ENCODE measurements at places on chromosomes 7 and 10. TPM values are rescaled to one million over a fixed set of nuclear protein-coding genes. Genes with fewer than 3 reads are reported as not detected.
A peak's percentile ranks its signal among the peaks of the same experiment; 100 is the strongest.

DNA sequence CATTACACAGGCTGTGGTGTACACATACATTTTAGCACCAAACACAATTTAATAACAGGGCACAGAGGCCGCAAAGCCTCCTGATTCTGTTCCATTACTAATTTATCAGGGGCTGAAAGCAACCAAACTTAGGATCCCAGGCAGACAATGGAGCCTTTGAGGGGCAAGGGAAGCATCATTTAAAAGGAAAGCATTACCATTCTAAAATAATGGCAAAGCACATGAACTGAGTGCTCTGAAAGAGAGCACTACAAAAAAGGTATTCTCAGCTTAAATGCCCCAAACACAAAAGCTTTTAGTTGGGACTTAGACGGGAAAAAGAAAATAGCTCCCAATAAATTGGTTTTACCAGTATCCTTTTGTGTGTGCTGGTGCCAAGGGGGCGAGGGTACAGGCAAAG, 282.0 kb upstream of the ETV1 start:
- DNase-seq: no peak

GRCh38 chr10:89309156-89310055, 7.6 kb downstream of the IFIT2 start:
- DNase-seq: no peak

Gene FXYD4
- not detected for total RNA-seq

Gene HOXA6
- 2.0 TPM for total RNA-seq

Gene OR2A1
- not detected for total RNA-seq

DNA sequence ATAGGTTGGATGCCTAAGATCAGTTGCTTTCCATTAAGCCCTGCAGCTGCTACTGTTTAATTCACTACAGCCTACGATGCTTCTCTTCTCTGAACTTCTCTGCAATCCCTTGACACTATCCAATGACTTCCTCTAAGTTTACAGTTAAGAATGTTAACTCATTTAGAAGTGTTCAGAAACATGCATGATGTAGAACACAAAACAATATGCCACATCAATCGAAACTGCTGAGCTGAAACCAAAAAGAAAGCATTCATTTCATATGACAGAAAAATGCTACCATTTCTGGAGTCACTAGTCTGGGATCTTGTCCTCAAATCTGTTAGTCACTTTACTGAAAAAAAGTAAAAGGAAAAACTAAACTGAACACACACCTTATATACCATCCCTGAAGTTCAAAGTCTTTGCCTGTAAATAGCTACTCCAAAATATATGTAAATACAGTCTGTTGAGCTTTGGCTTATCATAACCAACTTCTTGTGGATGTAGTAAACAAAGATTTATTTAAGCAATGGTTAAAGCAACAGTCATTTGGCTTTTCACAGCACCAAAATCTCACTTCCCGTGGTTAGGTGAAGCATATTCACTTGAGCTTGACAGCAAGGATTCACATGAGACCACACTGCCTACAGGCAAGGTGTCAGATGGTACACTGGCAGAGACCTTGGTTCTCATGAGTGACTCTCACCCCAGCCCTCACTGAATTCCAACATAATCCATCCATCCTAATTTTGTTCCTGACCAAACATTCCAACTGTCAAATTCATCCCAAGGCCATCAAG, 187.0 kb downstream of the PPP1R17 start:
- DNase-seq: no peak

DNA sequence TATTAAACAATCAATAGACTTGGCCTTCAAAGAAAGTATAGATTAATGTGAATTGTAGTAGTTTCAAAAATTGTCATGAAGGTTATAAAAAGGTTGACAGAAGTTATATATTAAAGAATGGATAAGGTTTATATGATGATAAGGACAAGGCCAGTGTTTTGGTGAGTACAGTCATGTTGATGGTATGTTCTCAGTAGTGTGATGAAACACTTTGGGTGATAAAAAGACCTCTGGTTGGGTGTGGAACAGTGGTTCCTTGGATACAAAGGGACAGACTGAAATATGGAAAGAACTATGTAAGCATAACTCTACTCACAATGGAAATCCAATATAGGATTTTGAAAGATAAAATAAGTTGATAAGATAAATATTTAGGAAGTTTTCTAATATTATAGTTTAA, 866.3 kb downstream of the ANKRD7 start:
- peak; percentile 4 for DNase-seq

DNA sequence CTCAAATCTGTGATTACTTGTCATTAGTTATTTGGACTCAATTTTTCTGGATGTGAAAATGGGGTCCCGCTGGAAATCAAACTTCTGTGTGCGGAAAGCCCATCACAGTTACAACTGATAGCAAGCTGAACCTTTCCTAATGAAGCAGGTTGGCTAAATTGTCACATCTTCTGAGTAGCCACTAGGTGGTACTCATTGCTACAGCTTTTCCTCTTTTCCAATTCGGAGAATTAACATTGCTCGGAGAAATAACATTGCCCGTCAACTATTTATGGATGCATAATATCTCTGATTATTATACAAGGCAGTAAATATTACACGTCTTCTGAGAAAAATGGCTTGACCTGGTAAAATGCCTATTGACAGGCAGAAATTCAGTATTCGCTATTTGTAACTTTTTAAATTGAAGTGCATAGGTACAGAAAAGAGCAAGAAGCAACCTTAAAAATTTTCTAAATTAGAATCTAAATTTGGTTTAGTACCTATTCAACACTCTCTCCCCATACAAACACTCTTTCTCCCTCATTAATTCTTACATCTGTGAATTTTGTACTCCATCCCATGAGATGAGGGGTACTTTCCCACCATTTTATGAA, 17.3 kb upstream of the BLOC1S2 start:
- peak; percentile 14 for DNase-seq

DNA sequence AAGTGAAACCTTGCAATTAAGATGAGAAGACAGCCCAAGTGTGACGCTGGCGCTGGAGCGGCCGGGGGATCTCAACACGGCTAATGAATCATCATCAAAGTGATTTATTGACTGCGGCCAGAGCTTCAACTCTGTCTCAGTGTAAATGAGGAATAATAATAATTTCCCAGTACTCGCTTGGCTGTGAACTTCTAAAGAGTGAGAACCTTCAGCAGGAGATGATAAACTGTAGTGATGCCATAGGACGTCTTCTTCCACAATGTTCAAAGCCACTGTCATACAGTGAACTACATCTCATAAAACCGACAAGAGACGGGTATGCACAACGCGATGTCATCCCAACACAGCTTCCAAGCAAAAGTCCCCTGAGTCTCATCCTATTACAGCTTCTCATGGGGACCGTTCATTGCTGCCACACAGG, 123.6 kb upstream of the NOBOX start:
- no peak for DNase-seq

DNA sequence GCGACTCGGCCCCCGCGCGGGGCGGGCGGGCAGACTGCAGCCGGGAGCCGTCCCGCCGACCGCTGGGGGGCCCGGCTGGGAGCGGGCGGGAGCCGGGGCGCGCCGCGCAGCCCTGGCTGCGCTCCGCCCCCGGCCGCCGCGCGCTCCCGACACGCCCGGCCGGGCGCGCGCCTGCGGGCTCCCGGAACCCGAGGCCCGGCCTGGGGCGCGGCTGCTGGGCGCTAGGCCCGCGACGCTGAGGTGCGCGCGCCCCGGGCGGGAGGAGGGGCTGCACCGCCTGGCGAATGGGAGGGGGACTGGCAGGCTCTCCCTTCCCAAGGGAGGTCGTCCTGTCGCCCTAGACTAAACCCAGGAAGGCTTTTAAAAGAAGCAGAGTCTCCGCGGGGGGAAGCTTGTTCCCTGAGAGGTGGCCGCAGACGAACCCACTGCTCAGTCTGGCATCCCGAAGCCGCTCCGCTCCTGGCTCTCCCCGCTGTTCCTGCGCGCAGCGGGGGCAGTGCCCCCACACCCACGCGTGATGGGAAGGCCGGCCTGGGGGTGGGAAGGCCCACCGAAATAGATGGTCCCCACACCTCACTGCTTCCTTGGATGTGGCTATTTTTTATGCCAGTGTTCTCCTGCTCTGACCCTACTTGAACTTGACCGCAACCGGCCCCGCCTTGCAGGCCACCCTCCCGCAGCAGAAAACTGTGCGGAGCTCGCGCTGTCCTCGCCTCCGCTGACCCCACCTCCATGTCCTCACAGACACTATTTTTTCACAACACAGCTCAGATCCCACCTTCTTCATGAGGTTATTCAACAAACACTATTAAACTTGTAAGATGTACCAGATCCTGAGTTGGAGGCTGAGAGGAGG, at the start of gene VOPP1:
TSS of gene VOPP1 (minus strand) at position 125 of the 856 bp plus-strand sequence. CDS start 178 bp downstream, outside the sequence.
- peak; percentile 51 for DNase-seq

Gene GHITM
- 389 TPM for total RNA-seq

Gene TUBB8
- not detected for total RNA-seq

DNA sequence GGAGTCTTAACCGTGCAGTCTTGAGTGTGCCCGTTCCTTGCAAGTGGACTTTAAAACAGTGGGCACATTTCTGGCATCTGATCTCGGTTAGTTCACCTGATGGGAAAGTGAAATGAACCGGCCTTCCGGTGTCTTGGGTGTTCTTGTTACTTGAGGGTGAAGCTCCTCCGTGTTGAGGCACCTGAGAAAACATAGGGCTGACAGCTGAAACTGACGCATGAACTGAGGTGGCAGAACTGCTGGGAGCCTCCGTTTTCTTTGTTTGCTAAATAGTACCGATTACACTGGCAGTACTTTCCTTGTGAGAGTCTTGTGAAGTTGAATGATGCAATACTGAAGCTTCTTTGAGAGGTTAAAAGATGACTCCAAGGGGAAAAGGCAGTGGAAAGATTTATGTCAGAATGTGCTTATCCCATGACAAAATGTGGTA, 62.8 kb upstream of the SAMD8 start:
- DNase-seq: no peak

DNA sequence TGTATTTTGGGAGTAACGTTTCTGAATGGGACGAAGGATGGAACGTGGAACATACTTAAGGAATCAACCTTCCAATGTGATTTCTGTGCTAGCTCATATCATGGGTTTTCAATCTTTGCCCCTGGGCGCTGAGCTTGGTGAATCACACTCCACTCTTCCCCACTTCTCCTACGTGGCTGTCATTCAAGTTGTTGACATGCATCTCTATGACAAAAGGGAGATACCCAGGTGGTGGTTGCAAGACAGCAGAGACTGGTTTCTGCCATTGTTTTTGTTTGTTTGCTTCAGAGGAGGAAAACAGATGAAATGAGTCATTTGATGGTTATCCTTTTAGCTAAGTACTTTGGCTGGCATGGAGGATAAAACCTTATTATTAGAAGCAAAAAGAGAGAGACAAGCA, 573.9 kb downstream of the GATA3 start:
- peak; percentile 41 for DNase-seq

DNA sequence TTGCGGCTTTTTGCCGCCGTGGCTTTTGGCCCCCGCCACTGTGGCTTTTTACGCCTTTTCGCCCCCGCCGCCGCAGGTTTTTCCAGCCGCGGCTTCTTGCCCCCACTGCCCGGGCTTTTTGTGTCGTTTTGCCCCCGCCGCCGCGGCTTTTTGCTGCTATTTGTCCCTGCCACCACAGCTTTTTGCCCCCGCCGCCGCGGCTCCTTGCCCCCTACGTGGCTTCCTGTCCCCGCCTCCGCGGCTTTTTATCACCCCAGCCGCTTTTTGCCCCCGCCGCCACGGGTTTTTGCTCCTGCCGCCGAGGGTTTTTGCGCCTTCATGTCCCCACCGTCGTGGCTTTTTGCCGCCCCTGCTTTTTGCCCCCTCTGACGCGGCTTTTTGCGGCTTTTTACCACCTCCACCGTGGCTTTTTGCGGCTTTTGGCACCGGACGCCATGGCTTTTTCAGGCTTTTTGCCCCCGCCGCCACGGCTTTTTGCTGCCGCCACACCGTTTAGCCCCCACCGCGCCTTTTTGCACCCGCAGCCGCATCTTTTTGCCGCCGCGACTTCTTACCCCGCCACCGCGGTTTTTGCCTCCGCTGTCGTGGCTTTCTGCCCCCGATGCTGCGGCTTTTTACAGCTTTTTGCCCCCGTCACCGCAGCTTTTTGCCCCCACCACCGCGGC, 637.0 kb downstream of the ZNF716 start:
- DNase-seq: no peak

DNA sequence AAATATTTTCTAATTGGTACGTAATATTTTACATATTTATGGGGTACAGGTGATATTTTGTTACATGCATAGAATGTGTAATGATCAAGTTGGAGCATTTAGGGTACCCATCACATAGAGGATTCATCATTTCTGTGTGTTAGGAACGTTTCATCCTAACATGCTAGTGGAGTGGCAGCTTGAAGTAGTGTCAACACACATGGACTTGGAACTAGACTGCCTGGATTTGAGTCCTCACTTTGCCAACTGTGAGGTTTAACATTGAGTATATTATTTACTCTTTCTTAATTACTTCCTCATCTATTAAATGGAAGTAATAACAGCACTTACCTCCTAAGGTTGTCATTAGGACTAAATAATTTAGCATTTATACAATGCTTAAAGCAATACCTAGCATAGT, 241.9 kb downstream of the PLXDC2 start:
- no peak for DNase-seq

DNA sequence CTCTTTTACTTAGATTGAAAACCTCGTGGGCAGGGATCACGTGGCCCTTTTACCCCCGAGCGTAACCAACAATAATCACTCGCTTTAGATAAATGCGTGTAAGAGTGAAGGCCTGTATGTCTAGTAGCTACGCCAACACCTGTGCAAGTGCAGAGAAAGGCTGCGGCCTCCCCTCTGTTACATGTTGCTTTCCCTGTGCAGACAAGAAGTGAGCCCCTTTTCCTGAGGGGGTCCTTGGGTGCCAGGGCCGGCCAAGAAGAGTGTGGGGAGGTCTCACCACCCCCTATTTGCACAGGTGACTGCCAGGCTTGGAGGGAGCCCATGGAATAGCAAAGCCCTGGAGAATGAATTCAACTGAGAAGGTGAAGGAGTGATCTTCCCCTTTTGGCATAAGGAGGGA, 35.6 kb upstream of the CNPY1 start:
- DNase-seq: no peak

GRCh38 chr7:93920496-93921182, 896 bp upstream of the GNG11 start:
- DNase-seq: no peak

Gene NRCAM
- total RNA-seq: 1.1 TPM

Gene MALRD1
- total RNA-seq: not detected

DNA sequence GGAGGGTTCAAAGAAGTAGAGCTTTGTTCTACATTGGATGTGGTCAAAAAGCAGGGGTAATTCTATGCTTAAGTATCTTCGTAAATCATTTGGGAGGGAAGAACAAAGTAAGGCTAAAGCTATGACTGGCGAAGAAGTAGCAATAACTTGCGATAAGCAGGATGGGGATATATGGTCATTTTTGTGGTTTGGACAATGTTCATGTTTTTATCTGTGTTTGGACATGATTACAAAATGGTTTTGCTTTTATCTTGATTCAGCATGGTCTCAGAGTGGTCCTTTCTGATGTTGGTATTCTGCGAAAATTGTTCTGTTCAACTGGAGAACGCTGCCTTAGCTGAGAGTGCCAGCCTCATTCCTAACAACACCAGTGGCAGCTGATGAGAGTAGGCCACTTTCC, 208.8 kb downstream of the SEMA3A start:
- DNase-seq: no peak

GRCh38 chr10:69426376-69426727, 9.6 kb upstream of the TACR2 start:
- DNase-seq: no peak

All from MCF 10A (cell line).